ENCODE measurements at places on chromosomes 7 and 10. TPM values are rescaled to one million over a fixed set of nuclear protein-coding genes. Genes with fewer than 3 reads are reported as not detected.

- no peak for DNase-seq
These were observed 72.1 kb upstream of the EGFR start for GRCh38 chr7:54946764-54947163.

GRCh38 chr10:79266543-79267312, 80.5 kb upstream of the PPIF start:
- no peak for DNase-seq

- no peak for DNase-seq
These were observed 18.3 kb downstream of the GPER1 start for GRCh38 chr7:1106063-1106792.

DNA sequence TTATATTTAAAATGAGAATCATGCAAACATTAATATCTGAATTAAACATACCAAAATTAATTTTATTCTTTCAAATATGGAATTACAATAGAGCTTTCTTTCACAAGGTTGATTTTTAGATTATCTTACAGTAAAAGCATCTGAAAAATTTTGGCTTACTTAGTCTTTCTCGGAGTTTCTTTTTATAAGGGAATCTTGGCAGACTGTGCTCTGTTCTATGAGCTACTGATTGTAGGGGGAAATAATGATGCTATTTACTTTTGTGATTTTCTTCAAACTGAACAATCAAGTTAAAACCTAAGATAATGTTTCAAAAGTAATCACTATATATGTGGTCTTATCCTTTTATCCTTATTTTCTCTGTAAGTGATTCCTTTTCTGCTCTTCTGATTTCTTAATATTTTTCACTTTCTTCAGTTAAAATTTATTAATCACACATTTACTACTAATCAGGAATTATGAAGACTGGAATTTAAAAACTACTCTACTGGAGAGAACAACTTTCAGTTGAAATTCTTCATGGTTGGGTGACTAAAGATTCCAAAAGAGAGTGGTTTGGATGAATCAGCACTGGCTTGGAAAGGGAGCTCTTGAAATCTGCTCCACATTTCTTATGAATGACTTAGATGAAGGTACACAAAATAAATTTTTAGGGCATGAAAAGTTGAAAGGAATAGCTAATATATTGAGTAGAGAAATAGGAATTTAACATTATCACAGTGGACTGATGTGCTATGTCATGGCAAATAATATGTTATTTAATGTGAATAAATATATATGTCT, 103.9 kb downstream of the PPP1R9A start:
- DNase-seq = no peak

DNA sequence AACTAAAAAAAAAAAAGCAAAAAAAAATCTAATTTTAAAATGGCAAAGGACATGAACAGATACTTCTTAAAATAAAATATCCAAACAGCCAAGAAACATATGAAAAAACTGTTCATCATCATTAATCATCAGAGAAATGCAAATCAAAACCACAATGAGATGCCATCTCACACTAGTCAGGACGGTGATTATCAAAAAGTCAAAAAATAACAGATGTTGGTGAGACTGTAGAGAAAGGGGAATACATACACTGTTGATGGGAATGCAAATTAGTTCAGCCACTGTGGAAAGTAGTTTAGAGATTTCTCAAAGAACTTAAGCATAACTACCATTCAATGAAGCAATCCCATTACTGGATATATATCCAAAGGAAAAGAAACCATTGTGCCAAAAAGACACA, 30.2 kb downstream of the COBL start:
- DNase-seq = no peak

GRCh38 chr7:100856871-100857282, 4.4 kb downstream of the SLC12A9 start:
- no peak for DNase-seq

- no peak for DNase-seq
These were observed 81.6 kb downstream of the ARMH3 start for GRCh38 chr10:101974091-101974971.

GRCh38 chr7:50341724-50342123, 37.2 kb downstream of the IKZF1 start:
- DNase-seq = no peak

DNA sequence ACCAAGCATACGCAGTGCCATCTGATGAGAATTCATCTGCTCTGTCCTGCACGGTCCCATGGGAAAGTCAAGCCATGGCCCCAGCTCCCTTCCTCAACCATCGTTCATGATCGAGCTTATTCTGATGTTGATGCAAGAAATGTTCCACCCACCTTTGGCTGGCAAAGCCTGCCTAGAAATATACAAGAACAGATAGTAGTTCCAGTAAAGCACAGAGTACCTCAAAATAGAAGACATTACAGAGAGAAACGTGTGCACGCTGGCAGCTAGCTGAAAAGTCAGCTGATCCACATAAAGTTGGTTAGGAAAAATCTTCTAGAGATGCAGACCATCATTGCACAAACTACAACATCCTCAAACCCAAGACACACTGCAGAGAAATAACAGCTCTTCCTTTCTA, 127.0 kb downstream of the PTPRN2 start:
- no peak for DNase-seq

GRCh38 chr10:51860257-51860656, 160.9 kb upstream of the CSTF2T start:
- DNase-seq = no peak

- DNase-seq = peak; percentile 72
These were observed 757 bp upstream of the PALS2 start for GRCh38 chr7:24572393-24572996.

- DNase-seq = no peak
These were observed 14.0 kb downstream of the PDIA4 start for GRCh38 chr7:149014309-149014708.

GRCh38 chr7:156892081-156892800, 742 bp downstream of the LMBR1 start:
- DNase-seq = peak; percentile 89

GRCh38 chr10:14757394-14757793, 17.3 kb downstream of the FAM107B start:
- no peak for DNase-seq

The AKR1C4 gene
- not detected for total RNA-seq

The TBX20 gene
- total RNA-seq = not detected

The CNPY1 gene
- total RNA-seq = not detected

The GNAT3 gene
- total RNA-seq = not detected

The EPO gene
- not detected for total RNA-seq

The GNG11 gene
- total RNA-seq = 23.1 TPM

The PIK3AP1 gene
- total RNA-seq = 28.4 TPM

The CABCOCO1 gene
- 2.3 TPM for total RNA-seq

The PNLIPRP3 gene
- total RNA-seq = not detected

The ATG9B gene
- 0.19 TPM for total RNA-seq

The TEX36 gene
- total RNA-seq = not detected

All from kidney (tissue), 22 donors.